ENCODE measurements at places on chromosomes 4 and X.

DNA sequence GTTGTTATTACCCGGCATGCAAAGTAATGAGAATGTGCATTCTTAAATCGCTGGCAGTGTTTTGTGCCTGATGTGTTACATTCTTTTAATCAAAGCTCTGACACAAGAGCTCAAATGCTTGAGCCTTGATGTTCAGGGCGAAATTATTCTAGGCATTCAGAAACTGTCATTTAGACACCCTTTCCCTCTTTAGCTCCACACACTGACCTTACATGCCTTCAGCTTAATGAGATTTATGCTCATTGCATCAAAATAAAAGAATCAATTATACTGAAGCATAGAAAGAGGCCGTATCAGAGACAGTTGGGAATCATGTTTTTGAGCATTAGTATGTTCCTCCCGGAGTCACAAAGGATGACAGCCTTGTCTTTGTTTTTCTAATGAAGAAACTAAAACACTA is 56.7 kb downstream of the FAM114A1 start:
- no peak for DNase-seq

- no peak for DNase-seq
These were observed 244.1 kb downstream of the RAB28 start for GRCh38 chr4:13240066-13240465.

DNA sequence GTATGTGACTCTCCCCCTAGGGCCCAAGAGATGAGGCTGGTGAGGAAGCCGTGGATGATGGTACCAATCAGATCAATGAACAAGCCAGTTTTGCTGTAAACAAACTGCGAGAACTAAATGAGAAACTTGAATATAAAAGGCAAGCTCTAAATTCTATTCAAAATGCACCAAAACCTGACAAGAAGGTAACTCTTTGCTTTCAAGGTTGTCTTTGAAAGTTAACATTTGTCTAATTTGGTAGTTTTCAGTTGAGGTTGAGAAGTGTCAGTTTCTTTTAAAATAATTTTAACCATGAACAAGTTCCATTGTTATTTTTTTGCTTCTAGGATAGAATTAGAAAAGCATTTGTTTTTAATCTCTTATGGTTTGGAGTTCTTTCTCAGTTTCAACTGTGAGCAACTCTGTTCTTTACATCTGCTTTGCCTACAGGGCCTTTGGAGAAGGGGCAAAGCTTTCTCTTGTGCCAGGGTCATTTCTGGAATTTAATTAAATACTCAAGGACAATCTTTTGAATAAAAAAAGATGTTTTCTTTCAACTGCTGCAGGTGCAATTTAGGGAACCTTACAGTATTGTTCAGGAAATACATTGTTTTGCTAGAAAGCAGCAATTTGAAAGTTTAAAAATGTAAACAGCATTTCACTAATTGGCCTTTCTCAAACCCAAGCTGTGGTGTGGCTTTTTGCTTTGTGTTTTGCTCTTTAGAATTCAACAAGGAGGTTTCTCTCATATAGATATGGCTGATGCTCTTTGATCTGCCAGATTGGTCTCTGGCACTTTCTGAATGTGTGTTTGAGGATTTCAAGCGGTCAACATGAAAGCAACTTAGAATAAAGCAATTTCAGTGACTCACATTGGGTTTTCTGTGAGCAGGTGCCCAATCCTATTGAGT is 62.9 kb downstream of the LRP2BP start:
- no peak for DNase-seq

- DNase-seq: no peak
These were observed 96.1 kb downstream of the PHKA2 start for GRCh38 chrX:18887825-18888212.

- DNase-seq: no peak
These were observed 70.8 kb upstream of the FREM3 start for GRCh38 chr4:143771269-143771668.

DNA sequence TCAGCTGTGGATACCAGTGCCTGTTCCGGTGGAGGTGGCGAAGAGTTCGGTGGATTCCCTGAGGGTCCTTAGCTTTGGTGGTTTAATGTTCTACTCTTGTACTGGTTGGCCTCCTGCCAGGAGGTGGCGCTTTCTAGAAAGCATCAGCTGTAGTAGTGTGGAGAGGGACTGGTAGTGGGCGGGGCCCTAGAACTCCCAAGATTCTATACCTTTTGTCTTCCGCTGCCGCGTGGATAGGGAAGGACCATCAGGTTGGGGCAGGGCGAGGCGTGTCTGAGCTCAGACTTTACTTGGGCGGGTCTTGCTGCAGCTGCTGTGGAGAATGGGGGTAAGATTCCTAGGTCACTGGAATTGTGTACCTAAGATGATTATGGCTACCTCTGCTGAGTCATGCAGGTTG is 390.3 kb downstream of the FAM47A start:
- no peak for DNase-seq

- peak; percentile 44 for DNase-seq
These were observed 12.7 kb upstream of the RBBP7 start for GRCh38 chrX:16882702-16883486.

DNA sequence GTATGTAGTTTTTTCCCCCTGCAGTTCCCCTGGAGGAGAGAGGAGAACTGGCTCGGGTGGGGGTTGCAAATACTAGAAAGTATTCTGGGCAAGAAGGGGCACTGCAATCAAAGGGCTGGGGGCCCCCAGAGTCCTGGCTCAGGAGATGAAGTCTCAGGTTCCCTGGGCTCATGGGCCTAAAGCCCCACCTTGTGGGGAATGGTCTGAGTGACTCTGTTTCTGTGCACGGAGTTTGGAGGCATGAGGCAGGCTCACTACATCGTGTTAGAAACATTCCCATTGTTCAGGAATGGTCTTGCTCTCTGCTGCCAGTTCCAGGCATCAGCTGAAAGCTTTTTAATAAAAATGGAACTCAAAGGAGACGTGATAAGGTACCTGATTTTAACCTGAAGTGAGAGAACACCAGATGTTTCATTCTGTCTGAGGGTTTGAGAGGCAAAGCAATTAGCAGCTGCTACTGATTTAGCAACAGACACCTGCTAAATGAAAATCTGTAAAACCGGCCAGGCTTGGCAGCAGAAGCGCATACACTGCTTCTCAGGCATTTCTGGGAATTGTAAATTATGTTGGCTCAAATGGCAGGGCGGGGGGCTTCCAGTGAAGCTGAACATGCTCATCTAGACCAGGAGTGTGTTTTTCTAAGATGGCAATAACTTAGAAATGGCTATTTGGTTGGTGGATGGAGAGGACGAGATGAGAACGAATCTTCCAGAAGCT is 122.7 kb downstream of the TMEM164 start:
- no peak for DNase-seq

- DNase-seq: no peak
These were observed 126.7 kb downstream of the DHRSX start for GRCh38 chrX:2374086-2374485.

GRCh38 chr4:169136796-169137557 is 126.9 kb upstream of the CBR4 start:
- DNase-seq: no peak

DNA sequence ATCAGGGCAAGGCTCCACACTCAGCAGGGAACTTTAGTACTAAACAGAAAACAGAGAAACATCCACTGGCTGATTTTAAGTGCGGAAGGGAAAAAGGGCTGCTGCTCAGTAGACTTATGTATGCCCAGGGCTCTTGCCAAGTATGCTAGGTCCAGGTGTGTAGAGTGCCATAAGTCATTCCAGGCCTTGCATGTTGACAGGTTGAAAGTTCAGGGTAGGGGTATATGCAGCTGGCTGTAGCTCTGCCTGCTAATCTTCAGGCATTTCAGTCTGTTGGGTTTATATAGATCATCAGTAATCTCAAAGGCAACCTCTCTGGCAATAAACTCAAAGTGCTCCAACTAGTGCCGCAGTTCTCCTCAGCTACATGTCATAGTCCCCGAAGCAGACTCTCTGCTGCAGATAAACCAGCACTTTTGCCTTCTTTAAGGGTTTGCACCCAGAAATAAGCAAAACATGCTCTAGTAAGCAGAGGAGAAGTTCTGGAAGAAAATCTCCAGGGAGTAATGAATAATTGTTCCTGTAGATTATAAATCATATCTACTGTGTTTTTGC is 134.9 kb upstream of the GRIA3 start:
- no peak for DNase-seq

- peak; percentile 35 for DNase-seq
These were observed 6.2 kb downstream of the TCEAL9 start for GRCh38 chrX:103362474-103362873.

DNA sequence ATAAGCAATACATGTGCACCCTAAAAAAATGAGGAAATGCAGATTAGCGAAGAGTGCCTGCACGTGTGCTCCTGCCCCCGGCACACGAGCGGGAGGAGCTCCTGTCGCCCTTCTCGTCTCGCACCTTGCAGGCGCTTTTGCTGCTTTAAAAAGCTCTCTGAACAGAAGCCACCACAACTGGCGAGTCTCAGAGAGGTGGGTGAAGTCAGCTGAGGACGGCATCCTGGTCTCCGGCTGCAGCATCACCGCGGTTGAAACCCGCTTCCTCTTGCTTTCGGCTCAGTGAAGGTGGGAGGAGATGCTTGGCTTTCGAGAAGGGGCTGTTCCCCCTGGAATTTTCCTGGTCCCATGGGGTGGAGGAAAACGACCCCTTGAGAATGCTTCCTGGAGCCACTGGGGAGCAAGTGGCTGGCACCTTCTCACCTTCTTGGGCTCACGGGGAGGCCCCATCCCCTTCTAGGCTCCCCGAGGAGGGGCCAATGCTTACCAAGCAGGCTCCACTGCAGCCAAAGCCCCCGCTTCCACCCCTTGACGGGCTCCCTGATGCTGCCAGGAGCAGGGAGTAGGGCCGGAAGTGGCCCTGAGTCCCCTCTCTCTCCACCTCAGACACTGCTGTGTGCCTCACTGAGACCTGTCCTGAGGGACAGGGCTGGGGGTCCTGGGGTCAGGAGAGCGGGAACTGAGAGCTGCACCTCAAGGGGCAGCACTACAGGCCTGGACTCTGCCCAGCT is 29.2 kb upstream of the MXD4 start:
- no peak for DNase-seq

GRCh38 chrX:56343219-56343618 is 111.1 kb downstream of the KLF8 start:
- DNase-seq: no peak

- no peak for DNase-seq
These were observed 7.2 kb downstream of the ABCD1 start for GRCh38 chrX:153731845-153732215.

DNA sequence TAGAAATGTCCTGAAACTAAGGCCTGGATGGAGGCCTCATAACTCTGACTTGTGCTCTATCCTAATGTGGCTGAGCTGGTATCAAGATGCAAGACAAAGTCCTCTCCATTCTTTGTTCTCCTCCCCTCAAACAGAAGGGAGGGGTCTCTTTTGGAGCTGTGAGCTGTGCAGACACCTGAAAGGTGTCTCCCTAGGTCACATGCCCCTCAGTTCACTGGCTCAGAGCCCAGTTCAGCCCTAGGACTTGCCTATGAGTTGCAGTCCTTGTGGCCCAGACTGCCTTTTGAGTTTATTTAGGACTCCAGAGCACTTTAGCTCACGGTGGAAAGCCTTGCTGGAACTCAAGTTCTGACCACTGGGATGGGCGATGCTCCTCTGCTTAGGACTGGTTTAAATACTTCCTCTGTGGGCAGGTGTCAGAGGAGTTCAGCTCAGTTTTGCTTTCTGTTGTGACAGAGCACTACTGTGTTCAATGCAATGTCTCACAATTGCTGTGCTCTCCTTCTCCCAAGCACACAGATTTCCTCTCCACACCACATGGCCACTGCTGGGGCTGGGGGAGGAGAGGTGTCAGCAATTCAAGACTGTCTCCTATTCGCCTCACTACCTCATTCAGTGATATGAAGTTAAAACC is 84.8 kb upstream of the ZNF827 start:
- no peak for DNase-seq

- DNase-seq: no peak
These were observed 404.6 kb upstream of the PITX2 start for GRCh38 chr4:111027526-111027925.

DNA sequence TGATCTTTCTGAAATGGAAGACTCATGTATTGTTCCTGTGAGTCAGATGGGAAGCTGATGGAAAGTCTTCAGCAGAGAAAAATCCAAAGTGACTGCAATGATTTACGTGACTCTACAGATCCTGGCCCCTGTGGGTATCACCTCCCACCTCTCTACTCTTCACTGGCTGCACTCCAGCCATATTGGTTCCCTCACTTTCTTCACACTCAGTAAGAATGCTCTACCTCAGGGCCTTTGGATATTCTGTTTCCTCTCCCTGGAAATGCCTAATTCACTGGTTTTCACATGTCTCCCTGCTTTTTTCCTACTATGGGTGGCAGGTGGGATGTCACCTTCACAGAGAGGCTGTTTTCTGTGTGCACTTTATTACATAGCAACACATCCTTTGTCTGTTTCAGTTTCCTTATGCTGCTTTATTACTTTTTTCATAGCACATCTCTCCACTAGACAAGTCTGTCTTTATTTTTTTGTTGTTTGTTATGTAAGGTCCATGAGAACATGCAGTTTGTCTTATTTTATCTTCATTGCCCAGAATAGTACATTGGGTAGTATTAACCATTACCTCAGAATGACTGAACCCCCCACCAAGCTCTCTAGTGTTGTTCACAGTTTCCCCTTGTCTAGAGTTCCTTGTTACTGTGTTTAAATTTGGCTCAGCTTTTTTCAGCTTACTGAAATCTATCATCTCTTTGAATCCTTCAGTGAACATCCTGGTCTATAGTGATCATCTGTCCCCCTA is 57.6 kb upstream of the CLNK start:
- no peak for DNase-seq

GRCh38 chr4:680928-681645 is 6.7 kb downstream of the MYL5 start:
- DNase-seq: peak; percentile 74

- DNase-seq: no peak
These were observed 1801.3 kb upstream of the PCDH10 start for GRCh38 chr4:131347816-131348215.

DNA sequence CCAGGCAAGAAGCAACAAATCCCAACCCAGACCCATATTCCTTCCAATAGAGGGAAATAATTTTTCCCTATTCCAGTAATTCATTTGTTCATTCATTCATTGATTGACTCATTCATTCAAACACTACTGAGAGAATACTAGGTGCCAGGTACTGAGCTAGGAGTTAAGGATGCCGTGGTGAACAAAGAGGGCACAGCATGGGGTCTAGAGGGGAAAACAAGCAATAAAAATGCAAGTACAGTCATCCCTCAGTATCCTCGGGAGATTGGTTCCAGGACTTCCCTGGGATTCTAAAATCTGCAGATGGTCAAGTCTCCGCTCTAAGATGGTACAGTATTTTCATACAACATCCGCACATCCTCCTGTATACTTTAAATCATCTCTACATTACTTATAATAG is 18.7 kb downstream of the RASGEF1B start:
- no peak for DNase-seq
